ENCODE measurements at places on chromosomes 16 and 17.

- DNase-seq, result no peak
These were observed 49.7 kb downstream of the SMG6 start for GRCh38 chr17:2253768-2254406.

DNA sequence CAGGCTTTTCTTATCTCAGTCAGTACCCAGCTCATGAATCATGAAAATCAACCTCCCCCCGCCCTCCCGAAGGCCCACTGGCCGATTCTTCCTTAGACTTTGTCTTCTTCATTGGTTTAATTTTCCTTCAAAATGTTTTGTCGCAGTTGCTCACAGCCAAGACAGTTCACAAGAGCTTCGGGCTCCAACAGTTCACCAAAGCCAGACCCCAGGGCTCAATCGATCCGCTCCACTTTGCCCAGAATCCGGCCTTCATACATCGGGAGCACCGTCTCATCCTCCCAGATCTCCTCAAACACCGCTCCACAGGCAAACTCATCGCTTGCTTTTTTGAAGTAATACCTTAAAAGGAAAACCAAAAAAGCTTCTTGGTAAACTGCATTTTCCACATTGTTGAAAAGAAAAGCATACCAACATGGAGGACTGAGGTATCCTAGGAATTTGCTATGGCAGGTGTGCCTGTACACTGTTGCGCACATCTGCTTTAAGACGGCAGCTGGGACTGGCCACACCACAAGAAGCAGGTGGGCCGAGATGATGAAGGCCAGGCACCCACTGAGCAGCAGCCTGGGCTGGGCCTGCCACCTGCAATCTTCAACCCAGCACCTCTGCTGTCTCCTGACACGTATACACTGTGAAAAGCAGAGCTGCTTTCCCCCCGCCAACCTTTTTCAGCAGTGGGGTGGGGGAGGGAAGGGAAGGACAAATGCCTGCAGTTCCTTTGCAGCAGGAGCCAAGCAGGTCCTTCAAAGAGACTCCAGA, 31.5 kb downstream of the AXIN2 start:
- DNase-seq, result no peak

DNA sequence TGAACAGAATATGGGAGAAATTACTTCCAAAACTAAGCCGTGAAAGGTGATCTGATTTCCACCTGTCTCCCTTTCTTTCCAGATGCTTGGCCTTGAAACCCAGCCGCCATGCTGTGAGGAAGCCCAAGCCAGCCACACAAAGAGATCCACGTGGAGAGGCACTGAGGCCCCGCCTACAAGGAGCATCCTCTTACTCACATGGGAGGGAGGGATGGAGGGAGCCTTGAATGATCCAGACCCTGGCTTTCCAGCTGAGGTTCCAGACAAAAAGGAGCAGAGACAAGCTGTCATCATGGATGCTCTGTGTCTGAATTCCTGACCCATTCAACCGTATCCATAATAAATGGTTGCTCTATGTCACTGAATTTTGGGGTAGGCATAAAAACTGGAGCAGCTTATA, 48.9 kb upstream of the HAPSTR1 start:
- no peak for DNase-seq

- no peak for DNase-seq
These were observed 4.2 kb downstream of the BCL7C start for GRCh38 chr16:30889721-30890120.

DNA sequence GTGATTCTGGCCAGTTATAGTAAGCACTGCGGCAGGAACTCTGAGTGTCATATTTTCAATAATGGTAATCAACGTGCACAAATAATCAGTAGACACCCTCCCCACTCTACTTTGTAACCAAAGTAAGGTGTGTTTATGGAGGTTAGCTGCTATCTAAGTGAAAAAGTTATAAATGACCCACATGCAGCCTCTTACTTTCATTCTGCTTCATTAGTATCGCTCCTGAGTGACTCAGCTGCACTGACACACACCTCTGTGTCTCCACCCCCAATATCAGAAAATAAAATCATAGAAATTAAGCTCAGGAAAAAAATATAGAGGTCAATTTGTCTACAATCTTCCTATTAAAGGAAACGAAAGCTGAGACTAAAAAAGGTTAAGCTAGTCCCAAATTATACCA, 64.1 kb upstream of the TRAP1 start:
- DNase-seq, result no peak

DNA sequence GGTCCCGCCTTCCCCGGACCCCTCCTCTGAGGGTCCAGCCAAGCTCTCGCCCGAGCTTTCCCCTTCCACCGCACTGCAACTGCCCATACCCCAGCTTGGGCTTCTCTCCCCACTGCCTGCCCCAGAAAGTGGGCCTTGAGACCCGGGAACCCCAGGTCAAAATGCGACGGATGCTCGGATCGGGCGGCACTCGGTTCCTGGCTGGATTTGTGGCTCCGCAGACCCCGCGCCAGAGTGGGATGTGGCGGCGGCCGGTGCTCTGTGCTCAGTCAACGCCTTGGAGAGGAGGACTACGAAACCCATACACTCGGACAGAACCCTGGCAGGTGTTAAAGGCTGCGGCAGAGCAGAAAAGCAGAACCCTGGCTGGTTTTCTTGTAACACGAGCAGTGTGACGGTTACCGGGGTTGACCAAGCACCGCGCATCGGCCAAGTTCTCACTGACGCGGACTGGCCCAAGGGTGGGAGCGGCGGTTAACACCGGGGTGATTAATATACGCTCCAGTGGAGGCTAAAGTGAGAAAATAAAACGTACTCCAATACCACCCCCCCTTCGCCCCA, 885 bp upstream of the SLFN13 start:
- peak; percentile 23 for DNase-seq

GRCh38 chr17:47633996-47634395, 15.7 kb upstream of the KPNB1 start:
- DNase-seq, result no peak

- DNase-seq, result no peak
These were observed 88.6 kb downstream of the CACNG3 start for GRCh38 chr16:24344784-24345183.

DNA sequence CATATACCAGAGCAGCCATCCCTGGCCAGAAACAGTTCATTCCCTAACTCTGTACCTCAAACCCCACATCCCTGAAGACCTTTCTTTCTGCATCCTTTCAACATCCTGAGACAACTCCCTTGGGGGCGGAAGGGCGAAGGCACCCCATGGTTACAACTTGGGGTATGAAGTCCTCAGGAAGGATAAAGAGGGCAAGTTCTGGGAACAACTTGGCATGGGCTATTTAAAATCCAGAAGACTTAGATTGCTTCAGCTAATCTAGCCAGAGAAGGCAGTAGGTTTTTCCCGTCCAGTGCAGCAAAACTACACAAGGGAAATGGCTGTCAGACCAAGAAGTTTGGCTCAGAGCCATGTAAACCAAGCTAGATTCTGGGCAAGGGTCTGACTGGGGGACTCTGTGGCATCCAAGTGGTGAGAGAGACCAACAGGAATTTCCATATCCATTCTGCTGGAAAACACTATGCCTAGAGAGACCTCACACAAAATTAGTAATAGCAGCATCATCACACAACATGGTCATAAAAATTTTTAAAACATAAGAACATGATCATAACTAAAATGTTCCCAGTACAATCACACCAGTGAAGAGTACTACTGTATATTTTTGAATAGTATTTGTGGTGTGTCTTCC, 113.2 kb downstream of the CDYL2 start:
- no peak for DNase-seq

DNA sequence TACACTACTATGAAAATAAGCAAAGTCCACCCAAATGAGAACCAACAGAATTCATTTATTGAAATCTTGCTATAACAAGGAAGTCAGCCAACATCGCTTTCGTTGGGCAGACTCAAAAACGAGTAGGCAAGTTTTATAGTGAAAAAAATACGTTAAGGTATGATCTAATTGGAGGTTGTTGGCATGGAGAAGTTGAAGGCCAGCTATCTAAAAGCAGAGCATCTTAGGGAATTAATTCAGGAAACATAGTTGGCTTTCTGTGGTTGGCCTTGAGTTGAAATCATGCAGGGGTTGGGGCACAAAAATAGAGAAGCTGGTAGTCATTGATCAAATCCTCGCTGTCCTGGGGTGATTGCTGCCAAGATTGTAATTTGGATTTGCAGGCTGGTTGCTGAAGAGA, 118.3 kb downstream of the PPM1E start:
- peak; percentile 27 for DNase-seq

GRCh38 chr17:47205419-47205963, 3.7 kb upstream of the MYL4 start:
- peak; percentile 75 for DNase-seq
